Activated naive CD8-positive, alpha-beta T cell treated with anti-CD3 and anti-CD28 coated beads, Interleukin-2, amount 10 ng/mL, durations not matched to agents 7 days and 5 days (primary cell): ENCODE measurements at places on chromosomes 2 and 18. TPM values are rescaled to one million over a fixed set of nuclear protein-coding genes. Genes with fewer than 3 reads are reported as not detected.

DNA sequence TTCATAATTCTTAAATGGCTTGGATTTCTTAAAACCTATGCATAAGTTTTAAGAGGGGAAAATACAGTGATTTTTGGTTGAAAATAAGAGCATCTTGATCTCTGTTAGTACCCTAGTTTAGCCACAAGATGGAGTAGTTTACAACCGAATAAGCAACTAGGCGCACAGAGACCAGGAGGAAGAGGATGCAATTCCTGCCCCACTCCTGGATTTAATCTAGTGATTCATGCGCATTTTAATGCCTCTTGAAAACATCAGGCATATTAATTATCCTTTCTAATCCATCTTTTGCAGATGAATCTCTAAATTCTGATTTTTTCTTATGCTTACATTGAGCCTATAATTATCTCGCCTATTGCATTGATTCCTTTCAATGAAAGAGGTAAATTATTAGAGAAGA, 76.7 kb downstream of the MRPS9 start:
- H3K4me1 ChIP-seq = no peaks in the 10 kb centered on the region
- no peaks in the 10 kb centered on the region for H3K27me3 ChIP-seq
- no peak for DNase-seq
- no peaks in the 10 kb centered on the region for H3K36me3 ChIP-seq
- no peak overlapping the region for H3K4me3 ChIP-seq

DNA sequence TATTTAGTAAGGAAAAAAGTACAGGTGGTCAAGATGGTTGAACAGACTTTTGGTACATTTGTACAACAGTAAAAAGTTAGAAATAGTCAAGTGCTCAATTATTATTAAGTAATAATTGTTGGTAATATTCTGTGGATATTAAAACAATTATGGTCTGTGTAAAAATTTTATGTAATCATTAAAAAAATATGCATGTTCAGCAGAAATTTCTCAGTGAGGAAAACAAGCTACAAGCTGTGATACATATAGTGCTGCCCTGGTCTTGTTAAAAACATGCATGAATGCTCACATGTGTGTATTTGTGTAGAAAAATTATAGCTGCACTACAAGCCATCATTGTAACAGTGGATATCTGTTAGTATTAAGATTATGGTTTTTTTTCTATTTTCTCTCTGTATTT, 13.0 kb downstream of the KCNH7 start:
- no peaks in the 10 kb centered on the region for H3K36me3 ChIP-seq
- H3K27me3 ChIP-seq = no peaks in the 10 kb centered on the region
- no peak overlapping the region for H3K4me3 ChIP-seq

Gene LRP2
- total RNA-seq = 0.47 TPM

DNA sequence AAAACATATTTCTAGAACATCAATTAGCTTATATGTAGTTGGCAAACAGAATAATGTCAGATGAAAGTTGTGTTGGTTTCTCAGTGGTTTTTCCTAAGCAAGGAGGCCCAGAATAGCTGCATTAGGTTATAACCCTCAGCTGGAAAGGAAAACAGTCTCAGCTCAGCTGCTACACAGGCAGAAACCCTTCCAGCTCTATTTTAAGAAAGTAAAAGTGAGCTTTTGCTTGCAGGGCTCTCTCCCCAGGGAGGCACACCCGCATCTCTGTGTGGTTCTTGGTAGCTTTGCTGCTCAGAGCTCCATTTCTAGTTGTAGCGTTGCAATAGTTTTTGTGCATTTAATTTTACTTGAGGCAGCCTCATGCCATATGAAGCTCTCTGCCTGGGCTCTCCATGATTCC, 54.6 kb downstream of the PIKFYVE start:
- no peak for DNase-seq
- H3K27ac ChIP-seq = no peak overlapping the region

- H3K4me1 ChIP-seq = peaks cover 1% of the 10 kb centered on the region
- no peak for DNase-seq
- H3K27ac ChIP-seq = no peak overlapping the region
- peaks cover 4% of the 10 kb centered on the region for H3K36me3 ChIP-seq
Measured at GRCh38 chr18:62744076-62744968, 29.0 kb downstream of the PHLPP1 start.

Gene STARD6
- total RNA-seq = not detected

Gene CGREF1
- 1.6 TPM for total RNA-seq

DNA sequence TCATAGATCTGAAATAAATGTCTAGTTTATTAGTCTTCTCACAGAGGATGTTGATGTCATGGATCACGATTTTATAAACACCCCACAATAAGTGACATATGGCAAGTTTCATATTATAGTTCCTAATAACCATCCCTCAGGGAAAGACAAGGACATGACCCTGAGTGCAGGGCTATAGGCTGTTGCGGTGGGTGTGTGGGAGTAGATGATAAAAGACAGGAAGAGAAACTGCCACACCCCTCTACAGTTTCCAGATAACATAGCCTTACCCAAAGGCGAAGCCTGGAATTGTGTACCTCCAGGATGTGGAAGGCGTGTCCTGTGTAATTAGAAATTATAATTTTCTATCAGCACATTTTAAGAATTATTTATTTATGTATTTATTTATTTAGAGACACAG, 2.4 kb upstream of the NEDD4L start:
- H3K4me3 ChIP-seq = no peak overlapping the region
- no peak for DNase-seq

DNA sequence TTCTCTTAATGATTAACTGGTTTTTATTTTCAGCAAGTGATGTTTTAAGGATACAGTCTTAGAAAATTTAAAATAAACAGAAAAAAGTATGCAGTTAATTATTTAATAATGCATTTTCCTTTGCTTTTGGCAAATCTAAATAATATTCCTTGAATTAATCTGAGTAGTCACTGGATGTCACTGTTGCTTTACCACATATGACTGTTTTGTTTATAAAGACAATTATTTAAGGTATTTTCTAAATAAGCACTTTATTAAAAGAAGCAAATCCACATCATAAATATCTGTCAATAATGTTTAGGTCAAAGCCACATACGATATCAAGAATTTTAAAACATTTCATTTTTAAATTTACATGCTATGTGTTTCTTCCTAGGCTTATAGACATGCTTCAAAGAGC, 40.6 kb upstream of the TFPI start:
- no peak overlapping the region for H3K4me3 ChIP-seq
- no peaks in the 10 kb centered on the region for H3K36me3 ChIP-seq
- H3K27ac ChIP-seq = no peak overlapping the region
- DNase-seq = no peak

DNA sequence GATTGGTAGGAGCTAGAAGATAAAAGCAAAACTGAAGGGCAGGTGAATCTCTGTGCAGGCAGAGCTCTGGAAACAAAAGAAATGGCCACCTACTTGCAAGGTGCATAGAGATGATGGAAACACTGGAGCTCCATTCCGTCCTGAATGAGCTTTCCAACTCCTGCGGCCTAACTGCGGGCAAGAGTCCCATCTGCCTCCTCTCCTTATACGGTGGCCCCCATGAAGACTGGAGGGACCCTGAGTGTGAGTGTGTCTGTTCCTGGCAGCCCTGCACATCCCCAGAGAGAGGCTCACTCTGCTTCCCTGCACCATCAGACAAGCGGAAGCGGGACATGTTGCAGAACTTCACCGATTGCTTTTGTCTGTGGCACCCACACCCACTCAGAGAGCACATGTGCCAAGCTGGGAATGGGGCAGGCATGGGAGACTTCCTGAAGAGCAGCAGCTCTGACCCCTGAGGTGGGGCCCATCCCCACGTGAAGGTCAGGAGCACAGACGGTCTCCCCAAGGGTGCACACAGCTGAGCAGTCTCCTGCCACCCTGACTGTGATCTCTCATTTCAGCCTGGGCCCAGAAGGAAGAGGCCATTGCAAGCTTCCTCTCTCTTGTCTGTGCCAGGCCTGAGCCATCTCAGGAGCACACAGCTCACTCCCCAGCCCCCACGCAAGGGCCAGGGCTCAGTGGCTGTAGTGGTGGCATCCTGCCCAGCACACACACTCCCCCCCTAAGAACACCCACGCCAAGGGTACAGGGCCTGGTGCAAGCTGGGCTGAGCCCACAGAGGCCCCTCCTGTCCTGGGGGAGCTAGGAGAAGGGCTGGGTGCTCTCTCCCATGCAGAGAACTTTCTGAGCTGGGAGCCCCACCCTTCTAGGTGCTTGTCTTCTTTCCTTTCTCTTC, 75.3 kb downstream of the STPG4 start:
- no peak for DNase-seq
- peak overlapping the region; percentile 37 for H3K27ac ChIP-seq
- no peaks in the 10 kb centered on the region for H3K27me3 ChIP-seq
